ENCODE measurements at places on chromosomes 7 and 10.

GRCh38 chr7:119696336-119696735 is 576.6 kb upstream of the KCND2 start:
- no peak for DNase-seq

DNA sequence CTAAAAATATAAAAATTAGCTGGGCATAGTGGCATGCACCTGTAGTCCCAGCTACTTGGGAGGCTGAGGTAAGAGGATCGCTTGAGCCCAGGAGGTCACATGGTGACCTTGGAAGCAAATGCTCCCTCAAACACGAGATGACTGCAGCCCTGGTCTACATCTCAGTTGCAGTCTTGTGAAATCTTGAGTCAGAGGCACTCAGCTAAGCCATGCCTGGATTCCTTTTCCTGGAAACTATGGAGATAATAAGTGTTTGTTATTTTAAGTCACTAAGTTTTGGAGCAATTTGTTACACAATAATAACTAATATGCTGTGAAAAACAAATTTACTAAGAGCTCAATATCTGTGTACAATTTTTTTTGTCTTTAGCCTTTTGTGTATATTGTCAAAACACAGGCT is 284.3 kb upstream of the KAT6B start:
- no peak for DNase-seq

- DNase-seq: no peak
Measured at GRCh38 chr7:135441791-135442190, 68.1 kb downstream of the CNOT4 start.

- no peak for DNase-seq
Measured at GRCh38 chr7:116740755-116741462, 68.9 kb downstream of the MET start.

GRCh38 chr7:137877027-137877675 is 30.4 kb upstream of the DGKI start:
- DNase-seq: no peak

- DNase-seq: no peak
Measured at GRCh38 chr7:30842542-30843451, 68.9 kb upstream of the AQP1 start.

- no peak for DNase-seq
Measured at GRCh38 chr7:37265006-37265405, 183.7 kb downstream of the ELMO1 start.

DNA sequence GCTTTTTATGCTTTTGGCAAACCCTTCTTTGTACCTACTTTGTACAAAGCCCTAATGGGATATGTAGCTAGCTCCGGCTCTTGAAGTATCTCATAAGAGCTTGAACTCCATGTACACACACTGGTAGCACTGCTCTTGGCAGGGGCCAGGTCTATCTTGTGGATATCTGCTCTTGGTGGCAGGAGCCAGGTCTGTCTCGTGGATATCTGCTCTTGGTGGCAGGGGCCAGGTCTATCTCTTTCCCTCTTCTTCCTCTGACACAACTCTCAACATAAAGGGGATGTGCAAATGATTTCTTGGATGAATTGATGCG is 91.9 kb downstream of the WNT2 start:
- no peak for DNase-seq

DNA sequence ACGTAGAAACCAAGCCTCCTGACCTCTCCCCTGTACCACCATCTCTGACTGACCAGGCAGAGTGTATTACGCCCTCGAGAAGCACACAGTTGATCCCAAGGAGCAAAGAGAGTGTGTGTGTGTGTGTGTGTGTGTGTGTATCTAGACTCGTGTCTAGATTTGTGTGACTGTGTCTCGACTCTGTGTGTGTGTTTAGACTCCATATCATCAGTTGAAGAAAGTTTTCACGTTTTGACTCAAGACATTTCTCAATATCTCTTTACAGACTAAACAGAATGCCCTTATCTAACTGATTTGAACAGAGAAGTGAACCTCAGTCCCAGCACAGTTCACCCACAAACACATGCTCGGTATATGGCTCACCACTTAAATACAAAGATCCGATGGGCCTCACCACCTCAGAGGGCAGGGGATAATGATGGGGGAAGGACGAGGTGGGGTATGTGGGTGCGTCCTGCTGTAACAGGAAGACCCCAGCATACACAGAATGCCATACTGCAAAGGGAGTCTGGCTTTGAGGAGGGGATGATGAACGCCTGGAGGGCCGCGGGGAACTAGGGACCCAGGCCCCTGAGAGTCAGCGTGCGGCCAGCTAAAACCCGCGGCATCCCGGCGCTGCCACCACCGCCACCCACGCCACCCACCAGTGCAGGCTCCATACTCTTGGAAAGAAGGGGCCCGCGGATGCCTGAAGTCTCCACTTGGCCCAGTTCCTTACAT is 780 bp downstream of the ALDH18A1 start:
- no peak for DNase-seq
